Stimulated activated CD4-positive, alpha-beta T cell treated with anti-CD3 and anti-CD28 coated beads, Interleukin-15, amount 100 ng/mL, for 24 hours (primary cell): ENCODE measurements at places on chromosomes 1 and 21.

- DNase-seq: no peak
Measured at GRCh38 chr1:118084400-118084799, 100.6 kb downstream of the SPAG17 start.

DNA sequence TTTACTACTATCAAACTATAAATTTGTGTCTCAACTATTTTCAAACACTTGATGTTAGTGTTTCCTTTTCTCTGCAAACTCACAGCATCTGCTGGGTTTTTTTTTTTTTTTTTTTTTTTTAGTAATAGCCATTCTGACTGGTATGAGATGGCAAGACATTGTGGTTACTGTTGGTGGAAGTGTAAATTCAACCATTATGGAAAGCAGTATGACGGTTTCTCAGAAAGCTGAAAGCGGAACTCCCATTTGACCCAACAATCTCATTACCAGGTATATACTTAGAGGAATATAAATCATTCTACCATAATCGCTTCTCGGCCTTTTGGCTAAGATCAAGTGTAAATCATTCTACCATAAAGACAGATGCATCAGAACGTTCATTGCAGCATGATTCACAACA, 608.3 kb upstream of the ZP4 start:
- DNase-seq: no peak

- peak; percentile 13 for DNase-seq
Measured at GRCh38 chr1:212916481-212917133, 33.7 kb upstream of the VASH2 start.

GRCh38 chr21:33403128-33403785, at the start of gene IFNGR2:
TSS of gene IFNGR2 (plus strand) at chr21:33403413. CDS start at chr21:33403544, 131 bp downstream.
- peak; percentile 48 for DNase-seq

DNA sequence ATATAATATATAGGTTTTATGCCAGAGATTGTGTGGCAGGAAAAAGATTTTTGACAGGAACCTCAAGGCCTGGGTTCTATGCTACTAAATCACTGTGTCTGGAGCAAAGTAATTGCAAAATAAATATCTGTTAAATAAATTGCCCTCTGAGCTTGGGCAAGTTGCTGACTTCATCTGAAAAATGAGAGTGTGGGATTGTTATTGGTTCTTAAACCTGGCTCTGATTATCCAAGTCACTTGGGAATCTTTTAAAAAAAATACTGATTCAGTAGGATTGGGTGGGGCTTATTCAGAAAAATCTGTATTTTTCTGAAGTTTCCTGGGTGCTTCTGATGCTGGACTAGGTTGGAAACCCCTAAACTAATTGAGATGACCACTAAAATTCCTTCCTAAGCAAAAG, 174.1 kb upstream of the SGIP1 start:
- DNase-seq: no peak

GRCh38 chr1:203149188-203149840, 21.8 kb downstream of the ADORA1 start:
- no peak for DNase-seq

- no peak for DNase-seq
Measured at GRCh38 chr1:177937174-177937770, 32.6 kb downstream of the SEC16B start.

GRCh38 chr1:27149084-27149761, 5.7 kb downstream of the SLC9A1 start:
- DNase-seq: no peak

DNA sequence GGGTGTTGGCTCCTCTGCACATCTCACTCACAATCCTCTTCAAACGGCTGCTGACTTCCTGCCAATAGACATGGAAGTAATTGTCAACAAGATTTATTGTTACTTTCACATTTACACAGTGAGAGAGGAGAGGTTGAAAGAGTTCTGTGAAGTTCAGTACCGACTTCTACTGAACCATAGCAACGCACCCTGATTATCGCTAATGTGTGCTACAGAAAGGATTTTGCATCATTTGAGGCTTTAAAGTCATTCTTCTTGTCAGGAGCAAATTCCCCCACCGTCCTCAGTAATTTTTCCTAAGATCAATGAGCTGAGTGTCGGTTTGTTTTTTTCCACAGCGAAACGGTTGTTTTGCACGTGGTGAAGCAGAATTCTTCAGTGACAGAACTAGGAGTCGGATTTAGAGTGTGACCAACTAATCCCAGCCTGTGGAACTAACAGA, 361.0 kb downstream of the ADGRL2 start:
- no peak for DNase-seq

DNA sequence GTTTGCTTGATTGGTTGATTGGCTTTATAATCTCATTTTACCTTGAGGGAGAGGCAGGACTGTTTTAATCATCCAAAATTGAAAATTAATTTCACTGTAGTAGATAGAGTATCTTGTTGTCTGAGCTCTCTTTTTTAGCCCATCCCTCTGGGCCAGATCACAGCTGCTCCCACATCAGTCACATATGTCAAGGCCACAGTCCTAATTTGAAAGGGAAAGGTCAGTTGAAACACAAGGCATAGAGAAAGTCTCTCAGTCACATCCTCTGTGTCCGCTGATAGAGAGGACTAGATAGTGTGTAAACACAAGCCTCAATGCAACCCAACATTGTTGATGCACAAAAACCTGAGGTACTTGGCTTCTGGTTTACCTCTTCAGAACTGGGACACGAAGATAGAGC, 6.8 kb downstream of the C1orf74 start:
- DNase-seq: no peak

- DNase-seq: no peak
Measured at GRCh38 chr1:29894311-29894710, 658.0 kb downstream of the PTPRU start.
